Mesothelial cell of epicardium (in vitro differentiated cells): ENCODE measurements at places on chromosomes 2 and 18.
A peak's percentile ranks its signal among the peaks of the same experiment; 100 is the strongest.

DNA sequence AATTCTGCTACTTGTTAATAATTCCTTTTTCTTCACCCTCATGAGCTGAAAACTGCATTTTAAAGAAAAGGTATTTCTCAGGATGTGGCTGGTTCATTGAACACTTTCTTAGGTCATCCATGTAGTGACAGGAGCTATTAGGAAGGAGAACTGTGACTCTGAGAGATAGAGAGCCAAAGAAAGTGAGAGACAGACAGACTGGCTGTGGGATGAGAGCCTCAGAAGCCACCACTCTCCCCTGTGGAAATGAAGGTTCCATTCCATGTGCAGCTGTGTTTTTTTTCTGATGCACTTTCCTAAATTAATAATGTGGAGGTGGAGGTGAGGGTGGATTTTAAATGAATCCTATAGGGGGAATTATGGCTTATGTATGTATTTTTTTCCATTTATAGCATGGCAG is 113.3 kb downstream of the FAM210A start:
- no peak for DNase-seq

DNA sequence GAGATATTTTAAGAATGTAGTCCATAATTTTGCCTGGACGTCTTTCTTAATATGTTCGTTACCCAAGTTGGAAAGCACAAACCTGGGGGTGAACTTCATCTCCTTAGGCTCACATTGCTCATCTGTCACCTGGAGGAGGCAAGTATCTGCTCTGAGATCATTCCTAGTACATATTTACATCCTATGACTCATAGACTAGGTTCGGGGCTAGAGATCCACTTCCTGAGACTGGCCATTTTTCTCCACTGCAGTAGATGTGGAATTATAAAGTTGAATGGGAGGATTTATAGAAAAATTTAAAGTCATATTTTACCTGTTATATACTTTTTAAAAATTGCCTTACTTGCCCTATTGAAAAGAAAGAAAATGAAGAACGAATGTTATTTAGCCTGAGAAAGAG is 77.5 kb upstream of the PROKR1 start:
- DNase-seq: no peak

DNA sequence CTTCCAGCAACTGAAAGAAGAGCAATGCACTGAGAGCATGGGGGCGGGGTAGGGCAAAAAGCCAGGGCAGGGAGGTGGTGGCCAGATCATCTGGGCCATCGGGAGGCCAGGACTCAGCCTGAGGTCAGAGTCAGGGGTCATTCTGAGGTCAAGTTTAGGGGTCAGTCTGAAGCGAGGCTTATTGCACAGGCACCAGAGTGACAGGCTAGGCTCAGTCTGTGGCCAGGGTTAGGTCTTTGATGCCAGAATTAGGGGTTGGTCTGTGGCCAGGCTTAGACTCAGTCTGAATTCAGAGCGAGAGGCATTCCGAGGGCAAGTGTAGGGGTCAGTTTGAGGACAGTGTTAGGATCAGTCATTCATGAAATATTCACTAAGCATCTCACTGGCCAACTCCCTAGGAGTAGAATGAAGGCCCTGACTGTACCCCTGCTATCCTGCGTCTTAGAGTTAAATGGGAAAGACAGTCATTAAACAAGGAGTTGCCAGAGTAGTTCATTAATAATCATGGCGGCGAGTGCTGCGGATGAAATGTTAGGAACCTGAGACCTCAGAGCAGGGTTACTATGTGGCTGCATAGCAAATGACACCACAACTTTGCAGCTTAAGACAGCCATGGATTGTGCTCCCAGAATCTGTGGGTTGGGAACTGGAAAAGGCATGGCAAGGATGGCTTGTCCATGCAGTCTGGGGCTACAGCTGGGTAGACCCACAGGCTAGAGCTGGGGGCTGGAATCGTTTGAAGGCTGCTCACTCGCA is 198.7 kb downstream of the CYP26B1 start:
- DNase-seq: no peak

DNA sequence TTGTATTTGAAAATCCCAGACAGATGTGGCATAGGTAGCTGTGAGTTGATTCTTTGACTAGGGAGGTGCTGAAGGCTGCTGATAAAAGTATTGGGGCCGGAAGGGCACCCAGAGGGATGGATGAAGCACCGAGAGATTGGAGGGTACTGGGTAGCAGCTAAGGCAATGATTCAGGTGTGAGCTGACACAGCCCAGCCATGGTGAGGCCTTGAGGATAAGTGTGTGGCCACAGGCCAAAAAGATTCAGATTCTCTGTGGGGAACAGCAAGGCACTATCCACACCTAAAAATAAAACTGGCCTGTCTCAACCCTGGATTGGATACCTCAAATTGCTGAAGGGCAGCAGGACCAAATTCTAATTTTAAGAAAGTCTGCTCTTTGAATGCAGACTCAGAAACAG is 35.2 kb downstream of the RDH14 start:
- DNase-seq: no peak

DNA sequence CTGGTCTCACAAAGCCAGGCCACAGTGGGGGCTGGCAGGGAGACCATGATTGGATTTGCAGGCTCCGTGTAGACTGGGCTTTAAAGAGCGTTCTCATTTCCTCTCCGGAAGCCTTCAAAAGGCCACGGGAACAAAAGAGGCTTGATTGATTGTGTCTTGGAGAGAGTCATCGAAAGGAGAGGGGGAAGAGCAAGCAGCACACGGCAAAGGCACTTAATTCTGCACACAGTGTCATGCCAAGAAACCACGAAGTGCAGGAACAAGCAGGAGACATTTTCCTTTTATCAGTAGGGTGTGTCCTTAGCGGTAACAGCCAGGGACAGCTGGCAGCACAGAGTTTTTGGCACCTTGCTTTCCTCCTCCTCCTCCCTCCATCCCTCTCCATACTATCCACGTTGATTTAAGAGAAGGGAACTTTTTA is 47.7 kb downstream of the GLI2 start:
- DNase-seq: no peak

DNA sequence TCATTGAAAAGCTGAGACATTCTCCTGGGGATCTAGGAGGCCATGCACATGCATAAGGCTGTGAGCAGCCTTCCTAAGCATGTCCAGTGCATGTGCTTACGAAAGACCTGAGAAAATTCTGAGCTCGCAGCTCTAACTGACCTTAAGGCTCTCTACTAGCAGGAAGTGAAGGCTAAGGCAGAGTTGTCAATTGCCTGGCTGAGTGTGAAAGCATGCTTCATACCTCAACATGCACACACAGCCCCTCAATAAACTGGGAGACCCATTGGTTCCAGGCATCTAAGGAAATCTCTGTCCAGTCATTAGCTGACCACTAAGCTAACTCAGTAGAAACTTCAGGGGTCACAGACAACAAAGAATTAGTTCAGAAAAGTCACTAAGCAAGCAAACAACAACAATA is 42.0 kb downstream of the ALPK2 start:
- DNase-seq: no peak

DNA sequence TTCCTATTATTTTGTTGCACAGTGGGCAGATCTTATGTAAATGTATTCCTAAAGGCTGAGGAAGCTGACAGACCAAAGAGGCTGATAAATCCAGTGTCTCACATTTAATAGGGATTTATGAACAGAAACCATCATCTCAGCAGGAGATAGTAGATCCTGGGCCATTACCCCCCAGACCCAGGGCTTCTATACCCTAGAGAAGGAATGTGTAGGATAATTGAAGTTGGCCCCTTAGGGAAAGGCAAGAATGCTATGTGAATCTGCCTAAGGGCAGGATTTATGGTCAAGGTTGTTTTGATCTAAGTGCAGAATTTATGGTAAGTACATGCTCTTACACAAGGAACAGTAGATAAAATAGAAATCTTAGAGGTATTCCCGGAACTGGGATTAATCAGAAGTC is 29.0 kb downstream of the RPL37A start:
- DNase-seq: no peak

GRCh38 chr2:137838255-137839092 is 125.8 kb upstream of the HNMT start:
- DNase-seq: no peak

- peak; percentile 47 for DNase-seq
Measured at GRCh38 chr2:75646583-75647425, at the start of gene MRPL19. TSS of gene MRPL19 (plus strand) at chr2:75646783. CDS start at chr2:75646808, 25 bp downstream.

DNA sequence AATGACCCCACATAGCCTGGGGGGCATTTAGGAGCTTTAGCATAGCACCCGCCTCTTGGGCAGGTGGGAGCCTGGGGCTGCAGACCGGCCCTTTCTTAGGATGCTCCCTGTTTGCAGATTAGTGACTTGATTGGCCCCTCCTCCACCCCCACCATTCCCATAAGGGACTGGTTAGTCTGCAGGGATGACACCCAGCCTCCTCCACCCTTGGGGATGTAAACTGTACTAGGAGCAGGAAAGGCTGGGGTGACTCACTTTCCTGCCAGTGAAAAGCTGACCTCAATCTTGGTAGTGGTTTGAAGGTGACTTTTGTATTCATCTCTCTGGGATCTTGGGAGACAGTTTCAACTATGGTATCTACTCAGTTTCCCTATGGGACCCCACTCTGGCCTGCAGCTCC is 24.2 kb downstream of the CTIF start:
- DNase-seq: no peak

DNA sequence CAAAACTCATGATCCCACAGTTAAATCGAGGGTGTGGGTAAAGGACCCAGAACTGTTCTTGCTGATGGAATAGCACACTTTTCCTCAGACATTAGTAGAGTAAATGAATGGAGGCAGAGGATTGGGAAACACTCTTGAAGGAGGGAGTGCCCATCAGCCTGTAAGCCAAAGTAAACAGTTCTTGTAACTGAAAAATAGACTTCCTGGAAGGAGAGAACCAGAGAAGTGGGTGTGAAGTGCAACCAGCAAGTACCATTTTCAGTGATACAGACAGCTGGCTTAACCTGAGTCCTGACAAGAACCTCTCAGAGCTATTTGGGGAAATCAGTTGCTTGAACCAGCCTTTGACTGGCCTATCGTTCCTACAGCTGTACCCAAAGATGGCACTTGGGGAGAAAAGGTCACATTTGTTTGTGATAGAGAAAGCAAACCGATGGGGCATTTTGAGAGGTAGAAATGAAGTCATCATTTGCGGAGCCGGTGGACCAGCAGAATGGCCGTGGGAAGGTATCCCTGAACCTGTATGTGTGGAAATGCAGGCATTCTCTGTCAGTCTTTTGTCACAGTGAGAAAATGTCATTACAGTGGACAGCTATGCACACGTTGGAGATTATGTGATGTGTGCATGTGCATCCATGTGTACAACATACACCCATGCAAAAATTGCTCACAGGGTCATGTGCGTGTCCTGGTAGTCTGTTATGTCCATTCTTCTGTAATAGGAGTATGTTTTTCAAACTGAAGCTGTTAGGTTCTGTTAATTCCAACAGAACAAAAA is 17.8 kb downstream of the CRIM1 start:
- no peak for DNase-seq

DNA sequence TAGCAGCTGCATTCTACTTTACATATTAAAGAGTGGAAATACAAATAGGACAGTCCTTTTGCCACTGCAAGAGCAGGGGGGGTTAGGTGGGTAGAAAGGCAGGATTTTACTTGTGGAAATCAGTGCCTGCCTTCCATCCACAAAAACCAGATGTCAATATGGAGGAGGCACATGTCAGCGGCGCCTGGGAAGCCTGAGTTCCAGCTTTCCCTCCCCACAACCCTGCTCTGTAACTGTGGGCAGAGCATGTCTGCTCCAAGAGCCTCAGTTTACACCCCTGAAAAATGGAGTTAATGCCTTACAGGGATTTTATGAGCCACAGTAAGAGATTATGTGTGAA is 32.9 kb downstream of the STEAP3 start:
- DNase-seq: no peak
